ENCODE measurements at places on chromosomes 2 and 18.

- no peak for DNase-seq
These were observed 125.8 kb upstream of the COPS8 start for GRCh38 chr2:236959876-236960275.

- no peak for DNase-seq
These were observed 8.6 kb upstream of the SOCS6 start for GRCh38 chr18:70280007-70280925.

GRCh38 chr2:37367310-37367709 is 22.9 kb downstream of the QPCT start:
- DNase-seq = no peak

DNA sequence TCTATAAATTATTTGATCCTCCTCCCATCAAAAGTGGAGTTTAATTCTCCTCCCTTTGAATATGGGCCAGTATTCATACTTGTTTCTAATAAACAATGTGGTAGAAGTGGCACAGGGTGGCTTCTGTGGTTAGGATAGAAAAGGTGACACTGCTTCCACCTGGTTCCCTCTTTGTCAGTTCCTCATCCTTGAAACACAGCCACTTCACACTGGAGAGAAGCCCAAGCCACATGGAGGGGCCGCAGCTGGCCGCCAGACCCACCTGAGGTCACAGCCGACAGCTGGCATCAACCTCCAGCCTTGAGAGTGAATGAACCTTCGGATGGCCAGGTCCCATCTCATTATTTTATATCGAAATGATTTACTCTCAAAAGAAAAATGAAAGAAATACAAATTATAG is 27.5 kb upstream of the SLC66A3 start:
- DNase-seq = no peak

GRCh38 chr2:147512206-147512605 is 332.6 kb upstream of the ACVR2A start:
- no peak for DNase-seq

GRCh38 chr2:162261032-162261945 is 18.0 kb upstream of the FAP start:
- no peak for DNase-seq

Data from GM04503 (cell line).